ENCODE measurements at places on chromosomes 5 and 9.

DNA sequence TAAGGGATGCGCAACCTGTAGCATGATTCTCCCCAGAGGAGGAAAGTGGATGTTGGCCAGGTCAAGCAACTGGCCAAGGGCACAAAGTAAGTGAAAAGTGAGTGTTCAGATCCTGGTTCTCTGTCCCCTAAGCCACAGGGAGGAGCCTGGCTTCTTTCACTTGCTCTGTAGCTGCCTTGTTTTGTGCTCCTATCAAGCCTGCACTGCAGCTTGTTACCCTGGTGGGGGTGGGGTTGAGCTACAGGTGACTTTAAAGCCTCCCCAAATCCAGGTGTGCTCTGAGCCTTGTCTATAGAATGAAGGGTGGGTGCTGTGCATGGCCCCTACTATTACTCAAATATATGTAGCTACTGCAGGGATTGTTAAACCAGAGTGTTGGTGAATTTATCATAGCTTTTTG is 32.9 kb downstream of the RALGPS1 start:
- DNase-seq = no peak

DNA sequence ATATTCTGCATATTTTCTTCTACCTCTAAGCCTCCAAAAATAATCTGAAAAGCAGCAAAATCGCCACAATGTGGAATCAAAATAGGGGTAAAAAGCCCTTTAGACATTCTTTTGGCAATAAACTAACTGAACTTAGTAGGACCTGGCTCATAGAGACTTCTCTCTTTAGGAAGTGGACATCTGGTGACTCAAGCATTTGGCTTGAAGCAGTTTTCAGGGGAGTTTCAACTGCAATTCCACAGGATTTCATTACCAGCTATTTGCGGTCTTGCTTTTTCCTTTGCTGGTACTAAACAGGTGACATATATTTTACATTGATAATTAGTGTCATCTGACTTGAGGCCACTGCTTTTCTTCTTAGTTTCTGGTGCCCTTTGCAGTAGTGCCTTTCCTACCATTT is 173.2 kb upstream of the FBN2 start:
- DNase-seq = no peak

- peak; percentile 19 for DNase-seq
These were observed 789 bp downstream of the ACER2 start for GRCh38 chr9:19409401-19410194.

GRCh38 chr9:5455181-5455580 is 4.8 kb downstream of the CD274 start:
- DNase-seq = no peak

GRCh38 chr9:115137526-115137925 is 19.6 kb upstream of the TNC start:
- DNase-seq = no peak

DNA sequence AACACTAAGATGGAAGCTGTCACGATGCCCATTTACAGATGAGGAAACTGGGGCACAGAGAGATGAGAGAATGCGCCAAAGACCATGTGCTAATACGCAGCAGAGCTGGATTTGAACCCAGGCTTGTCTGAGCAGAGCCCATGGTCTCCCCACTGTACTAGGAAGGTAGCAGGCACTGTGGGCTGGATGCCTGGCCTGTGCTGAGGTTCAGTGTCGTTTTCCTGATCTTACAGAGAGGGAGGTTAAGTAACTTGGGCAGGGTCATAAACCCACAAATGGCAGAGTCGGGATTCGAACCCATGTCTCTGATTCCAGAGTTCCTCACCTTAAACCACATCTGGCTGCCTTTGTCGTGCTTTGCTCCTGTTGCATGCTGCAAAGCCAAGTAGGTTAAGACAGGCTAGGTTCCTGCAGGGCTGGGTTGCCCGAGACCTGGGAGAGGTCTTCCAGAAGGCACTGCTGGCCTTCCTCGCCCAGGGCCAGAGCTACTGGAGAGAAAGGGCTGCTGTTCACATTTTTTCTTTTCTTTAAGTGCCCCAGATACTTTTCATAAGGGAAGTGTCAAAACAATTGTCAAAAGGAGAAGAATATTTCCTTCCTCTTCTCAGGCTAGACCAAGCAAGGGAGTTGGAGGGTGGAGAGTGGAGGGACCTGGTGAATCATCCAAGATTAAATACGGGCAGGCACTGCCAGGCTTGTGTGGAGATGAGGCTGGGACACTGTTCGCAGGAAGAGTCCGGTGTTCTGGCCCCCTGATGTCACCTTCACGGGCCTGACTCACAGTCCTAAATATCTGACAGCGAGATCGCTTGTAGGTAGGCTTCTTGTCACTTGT is 3.2 kb downstream of the NEK6 start:
- no peak for DNase-seq

- DNase-seq = no peak
These were observed 189.9 kb upstream of the VCAN start for GRCh38 chr5:83281658-83282057.

DNA sequence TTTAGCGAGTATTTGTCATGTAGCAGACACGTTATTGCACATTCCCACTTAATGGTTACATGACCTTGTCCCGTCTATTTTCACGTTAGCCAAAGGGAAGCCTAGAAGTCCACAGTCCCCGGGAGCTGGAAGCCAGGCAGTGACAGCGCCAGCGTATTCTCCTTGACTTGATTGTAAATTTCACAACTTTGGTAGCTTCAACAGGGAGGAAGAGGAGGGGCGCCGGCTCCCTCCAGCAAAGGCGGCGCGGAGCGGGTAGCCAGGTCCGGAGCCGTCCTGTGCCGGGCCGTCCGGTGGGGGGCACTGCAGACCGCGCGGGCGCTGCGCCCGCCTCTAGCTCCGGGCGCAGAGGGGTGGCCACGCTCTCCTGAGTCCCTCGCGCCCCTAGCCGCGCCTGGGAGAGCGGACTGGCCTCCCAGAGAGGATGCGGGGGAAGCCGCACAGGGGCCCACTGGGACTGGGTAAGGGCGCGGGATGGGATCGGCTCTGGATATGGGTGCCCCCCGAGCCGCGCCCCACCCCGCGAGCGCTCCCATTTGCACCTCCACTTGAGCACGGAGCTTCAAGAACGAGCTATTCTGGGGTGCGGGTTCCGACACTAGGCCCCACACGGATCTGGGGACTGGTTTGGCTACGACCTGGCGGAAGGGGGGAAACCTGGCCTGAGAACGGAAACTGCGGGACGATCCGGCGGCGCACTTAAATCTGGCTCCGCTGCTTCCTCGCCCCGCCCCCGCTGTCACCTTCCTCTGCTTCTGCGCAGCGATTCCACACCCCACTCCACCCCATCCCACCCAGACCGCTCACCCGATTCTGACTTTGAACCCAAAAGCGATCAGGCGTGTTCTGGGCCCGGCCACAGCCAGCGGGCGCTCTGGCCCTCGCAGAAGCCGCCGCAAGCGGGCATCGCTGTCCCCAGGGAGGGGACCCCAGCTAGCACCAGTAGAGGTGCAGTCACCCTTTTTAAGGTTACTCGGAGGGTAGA is 23.8 kb downstream of the KLF4 start:
- peak; percentile 41 for DNase-seq

DNA sequence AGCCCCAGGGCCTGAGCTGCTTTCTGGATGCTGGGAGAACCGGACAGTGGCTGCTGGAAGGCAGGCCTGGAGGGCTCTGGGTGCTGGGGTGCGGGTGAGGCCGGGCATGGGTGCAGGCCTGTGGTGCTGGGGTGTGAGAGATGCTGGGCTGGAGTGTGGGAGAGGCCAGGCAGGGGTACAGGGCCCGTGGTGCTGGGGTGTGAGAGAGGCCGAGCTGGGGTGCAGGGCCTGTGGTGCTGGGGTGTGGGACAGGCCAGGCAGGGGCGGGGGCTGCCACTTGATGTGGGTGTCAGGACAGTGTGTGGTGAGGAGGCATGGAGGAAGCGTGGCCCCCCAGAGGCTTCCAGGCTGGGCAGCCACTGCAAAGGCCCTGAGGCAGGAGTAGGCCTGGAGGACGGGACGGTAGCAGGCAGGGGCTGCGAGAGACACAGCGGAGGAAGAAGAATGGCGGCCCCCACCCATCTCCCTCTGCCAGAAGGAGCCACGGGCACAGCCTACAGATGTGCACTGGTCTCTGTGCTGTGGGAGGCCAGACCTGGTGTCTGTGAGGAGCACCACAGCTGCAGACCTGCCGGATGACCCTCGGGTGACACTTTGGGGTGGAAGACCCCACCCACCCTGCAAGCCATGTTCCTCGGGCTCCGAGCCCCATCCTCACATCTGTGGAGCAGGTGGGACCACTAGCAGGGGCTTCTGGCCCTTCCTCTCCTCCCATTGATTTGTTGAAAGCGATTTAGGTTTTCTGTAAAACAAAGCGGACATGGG is 9.3 kb downstream of the NKD2 start:
- DNase-seq = no peak

GRCh38 chr9:36900136-36900855 is 133.8 kb downstream of the PAX5 start:
- no peak for DNase-seq

GRCh38 chr9:84780385-84780784 is 110.9 kb downstream of the NTRK2 start:
- no peak for DNase-seq

DNA sequence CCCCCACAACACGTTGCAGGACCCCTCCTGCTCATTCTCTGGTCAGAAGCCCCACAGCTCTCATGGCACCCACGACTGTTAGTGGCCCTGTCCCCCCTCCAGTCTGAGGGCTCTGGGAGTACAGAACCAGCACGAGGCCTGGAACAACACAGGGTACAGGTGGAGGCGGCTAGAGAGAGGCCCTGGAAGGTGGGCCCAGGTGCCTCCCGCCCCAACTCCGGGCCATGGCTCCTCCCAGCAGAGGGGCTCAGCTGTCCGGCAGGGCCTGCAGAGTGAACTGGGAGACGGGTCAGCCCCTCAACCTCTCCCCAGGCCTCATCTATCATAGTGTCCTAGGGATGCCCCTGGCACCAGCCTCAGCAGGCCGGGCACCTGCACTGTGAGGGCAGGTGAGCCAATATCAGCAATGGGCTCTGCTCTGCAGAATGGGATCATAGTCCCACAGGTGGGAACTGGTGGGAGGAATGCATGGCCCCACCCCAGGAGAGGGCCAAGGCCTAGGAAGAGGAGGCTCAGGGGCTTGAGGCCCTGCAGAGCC is 58.6 kb downstream of the BARX1 start:
- no peak for DNase-seq

- no peak for DNase-seq
These were observed 427.4 kb downstream of the CTNND2 start for GRCh38 chr5:11476866-11477265.

DNA sequence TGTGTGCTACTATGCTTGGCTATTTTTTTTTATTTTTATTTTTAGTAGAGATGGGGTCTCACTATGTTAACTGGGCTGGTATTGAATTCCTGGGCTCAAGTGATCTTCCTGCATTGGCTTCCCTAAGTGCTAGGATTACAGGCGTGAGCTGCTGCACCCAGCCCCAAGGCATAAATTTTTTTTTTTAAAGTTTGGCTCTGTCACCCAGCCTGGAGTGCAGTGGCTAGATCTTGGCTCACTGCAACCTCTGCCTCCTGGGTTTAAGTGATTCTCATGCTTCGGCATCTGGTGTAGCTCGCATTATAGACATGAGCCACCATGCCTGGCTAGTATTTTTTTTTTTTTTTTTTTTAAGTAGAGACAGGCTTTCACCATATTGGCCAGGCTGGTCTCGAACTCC is 70.3 kb downstream of the RAB24 start:
- DNase-seq = no peak

All from activated naive CD8-positive, alpha-beta T cell treated with anti-CD3 and anti-CD28 coated beads, Interleukin-2, amount 50 U/mL, for 24 hours (primary cell).